RWPE2 (cell line): ENCODE measurements at places on chromosomes 6 and 20.

- DNase-seq: no peak
These were observed 128.6 kb upstream of the PLCB4 start for GRCh38 chr20:8940326-8940725.

DNA sequence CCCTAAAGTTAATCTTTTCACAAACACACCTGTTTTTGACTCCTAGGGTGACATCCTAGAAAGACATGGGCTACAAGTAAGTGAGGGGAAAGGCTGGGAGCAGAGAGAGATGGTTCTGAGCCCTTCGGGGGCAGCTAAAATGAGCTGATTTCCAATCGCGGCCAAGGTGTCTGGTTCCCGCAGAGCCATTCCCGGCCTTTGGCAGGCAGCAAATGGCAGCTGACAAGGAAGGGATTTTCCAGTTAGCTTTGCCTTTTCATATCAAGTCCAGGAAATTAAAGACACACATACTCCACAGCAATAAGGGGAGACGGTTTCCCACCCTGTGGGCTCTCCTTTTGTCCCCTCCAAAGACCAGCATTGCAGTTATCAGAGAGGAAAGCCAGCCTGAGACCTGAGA lies 228.5 kb downstream of the ZMYND8 start:
- no peak for DNase-seq

DNA sequence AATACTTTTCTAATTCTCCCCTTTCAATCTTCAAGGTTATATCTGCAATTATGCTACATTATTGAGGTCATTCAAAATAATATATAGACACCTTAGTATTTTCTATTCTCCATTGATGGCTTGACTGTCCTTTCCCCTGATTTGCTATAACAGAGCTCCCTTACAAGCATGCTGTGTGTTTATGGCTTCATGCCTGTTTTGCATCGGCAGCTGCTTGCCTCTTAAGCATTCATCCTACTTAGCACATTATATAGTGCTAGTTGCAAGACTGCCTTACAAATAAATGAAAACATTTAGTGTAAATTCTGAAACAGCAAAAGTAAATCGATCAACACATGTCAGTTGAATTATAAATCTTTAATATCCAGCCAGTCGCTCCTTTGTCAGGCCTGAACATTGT lies 476.2 kb upstream of the POU3F2 start:
- DNase-seq: no peak

DNA sequence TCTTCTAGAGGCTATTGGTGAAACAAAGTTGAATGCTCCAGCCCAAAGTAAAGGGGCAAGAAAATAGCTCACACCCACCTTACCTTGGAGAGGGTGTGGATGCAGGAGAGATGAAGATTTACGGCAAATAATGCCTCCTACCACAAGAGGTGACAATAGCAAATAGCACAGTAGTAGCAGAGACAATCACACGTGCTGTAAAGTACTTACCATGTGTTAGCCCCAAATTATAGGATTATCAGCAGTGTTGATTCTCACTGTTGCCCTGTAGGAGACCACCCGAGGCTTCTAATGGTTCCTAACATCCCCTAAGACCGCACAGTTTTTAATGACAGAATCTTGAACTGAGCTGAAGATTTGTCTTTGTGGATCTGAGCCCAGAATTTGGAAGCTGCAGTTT lies 94.8 kb upstream of the FOXA2 start:
- no peak for DNase-seq

DNA sequence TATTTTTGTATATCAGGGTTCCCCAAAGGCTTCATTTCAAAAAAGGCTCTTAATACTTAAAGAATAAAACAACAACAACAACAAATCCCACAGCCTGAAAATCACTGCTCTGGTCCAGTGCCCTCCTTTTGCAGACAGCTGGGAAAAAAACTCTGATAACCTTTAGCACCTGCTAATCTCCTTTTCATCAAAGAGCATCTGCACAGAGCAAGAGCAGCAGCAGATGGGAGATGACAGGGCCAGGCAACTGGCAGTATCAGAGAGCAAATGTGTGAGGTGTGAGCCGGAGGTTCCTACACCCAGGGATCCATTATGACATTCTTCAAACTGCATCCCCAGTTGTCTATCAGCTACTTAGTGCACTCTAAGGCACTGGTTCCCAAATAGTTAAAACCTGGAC lies 25.7 kb downstream of the TTI1 start:
- DNase-seq: no peak

DNA sequence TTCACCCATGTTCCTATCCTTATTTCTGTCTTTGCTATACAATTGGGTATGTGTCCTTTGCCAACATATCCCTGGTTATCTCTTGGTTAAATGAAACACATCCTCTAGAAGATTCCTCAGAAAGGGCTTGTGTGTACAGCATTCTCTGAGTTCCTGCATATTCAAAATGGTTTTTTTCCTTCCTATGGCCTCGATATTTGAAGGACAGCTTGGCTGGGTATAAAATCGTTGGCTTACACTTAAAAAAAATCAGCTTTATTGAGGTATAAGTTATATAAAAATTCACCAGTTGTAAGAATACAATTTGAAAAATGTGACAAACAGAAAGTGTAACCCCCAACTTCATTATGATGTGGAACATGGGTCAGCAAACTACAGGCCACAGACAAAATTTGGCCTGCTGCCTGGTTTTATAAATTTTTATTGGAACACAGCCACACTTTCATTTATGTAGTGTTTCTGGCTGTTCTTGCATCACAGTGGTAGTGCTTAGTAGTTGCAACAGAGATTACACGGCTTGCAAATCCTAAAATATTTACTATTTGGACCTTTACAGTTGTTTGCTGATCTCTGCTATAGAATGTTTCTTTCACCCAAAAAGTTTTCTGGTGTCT lies 16.7 kb downstream of the PCMT1 start:
- DNase-seq: no peak

DNA sequence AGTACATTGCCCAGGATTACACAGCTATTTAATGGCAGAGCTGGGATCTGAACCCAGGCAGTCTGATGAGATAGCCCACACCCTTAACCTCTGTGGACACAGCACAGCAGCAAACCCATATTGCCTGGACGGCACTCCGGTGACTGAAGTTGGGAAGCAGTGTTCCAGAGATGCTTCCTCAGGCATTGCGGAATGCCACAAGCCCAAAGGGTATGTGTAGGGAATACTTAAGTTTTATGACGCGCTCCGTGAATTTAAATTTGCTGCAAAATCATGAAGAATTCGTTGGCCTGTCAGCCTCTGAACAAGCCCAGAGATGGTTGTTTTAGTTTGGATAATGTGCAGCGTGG lies 46.4 kb downstream of the PSMG4 start:
- DNase-seq: no peak

DNA sequence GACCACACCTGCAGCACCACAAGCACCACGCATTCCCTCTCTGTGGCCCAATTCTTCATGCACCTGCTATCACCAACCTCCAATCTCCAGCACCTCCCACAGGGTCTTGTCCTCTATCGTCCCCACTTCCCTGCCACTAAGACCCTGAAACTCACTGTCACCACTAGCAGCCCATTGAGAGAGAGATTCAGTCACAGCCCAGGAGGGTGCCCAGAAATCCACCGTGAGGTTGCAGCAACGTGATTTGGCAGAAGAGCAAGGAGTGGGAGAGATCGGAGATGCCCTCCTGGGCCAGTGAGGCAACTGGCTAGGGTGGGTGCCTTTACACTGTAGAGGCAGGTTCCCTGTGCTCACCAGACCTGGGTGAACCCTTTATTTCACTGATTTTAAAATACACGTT lies 90.1 kb downstream of the ANKRD60 start:
- DNase-seq: peak; percentile 45

DNA sequence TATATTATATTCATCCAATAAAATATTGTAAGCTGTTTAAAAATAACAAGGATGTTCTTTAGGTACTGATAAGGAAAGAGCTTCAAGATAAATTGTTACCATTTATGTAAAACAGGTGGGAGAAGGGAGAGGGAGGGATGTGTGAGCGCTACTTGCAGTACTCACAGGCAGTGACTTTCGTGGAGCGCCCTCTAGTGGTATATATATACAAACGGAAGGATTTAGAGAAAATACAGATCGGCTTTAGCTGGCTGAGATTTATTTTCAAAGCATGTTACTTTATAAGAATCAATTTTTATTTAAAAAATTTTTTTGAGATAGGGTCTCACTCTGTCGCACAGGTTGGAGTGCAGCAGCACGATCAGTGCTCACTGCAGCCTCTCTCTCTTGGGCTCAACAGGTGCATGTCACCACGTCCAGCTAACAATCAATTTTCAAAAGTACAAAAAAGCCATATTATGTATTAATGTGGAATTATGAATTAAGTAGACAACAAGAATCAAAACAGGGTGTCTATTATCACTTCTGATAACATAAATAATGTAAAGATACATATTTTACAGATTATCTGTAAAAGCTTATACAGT lies 3.3 kb upstream of the MOG start:
- no peak for DNase-seq

DNA sequence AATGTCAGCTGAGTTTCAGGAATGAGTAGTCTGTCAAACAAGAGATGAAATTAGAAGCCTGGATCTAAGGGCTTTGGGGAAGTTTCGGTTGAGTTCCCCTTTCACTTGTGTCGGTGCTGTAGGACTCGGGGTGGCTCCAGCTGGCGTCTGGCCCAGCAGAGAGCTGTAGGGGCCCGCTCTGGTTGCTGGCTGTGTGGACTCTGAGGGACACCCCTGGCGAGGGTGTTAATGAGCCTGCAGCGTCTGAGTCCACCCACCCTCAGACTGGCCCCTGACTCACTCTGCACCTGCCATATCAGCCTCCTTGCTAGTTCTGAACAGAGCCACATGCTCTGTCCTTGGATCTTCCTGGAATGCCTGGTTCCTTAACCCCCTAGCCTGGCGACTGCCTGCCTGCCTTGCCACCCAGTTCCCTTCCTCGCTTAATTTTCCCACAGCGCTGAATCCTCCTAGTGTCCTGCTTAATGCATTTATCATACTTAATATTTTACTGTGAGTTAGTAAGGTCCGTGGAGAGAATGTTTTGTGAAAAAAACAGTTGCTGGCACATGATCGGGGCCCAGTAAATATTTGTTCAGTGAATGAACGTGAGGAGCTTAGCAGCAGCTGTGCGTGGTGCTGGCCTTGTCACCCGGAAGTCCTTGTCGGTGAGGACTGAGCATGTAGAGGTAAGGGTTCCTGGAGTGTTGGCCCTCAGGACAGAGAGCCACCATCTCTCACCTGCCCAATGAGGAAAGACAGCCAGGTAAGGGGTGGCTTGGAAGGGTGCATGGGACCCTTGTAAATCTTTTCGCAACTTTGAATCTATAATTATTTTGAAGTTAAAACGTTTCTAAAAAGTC lies 1.6 kb downstream of the DNAJC5 start:
- no peak for DNase-seq

- no peak for DNase-seq
These were observed 422.1 kb downstream of the GJA1 start for GRCh38 chr6:121857551-121857950.

GRCh38 chr6:181049-181654 lies 111.1 kb upstream of the DUSP22 start:
- DNase-seq: no peak

GRCh38 chr6:1842334-1842733 lies 232.6 kb downstream of the FOXC1 start:
- no peak for DNase-seq

DNA sequence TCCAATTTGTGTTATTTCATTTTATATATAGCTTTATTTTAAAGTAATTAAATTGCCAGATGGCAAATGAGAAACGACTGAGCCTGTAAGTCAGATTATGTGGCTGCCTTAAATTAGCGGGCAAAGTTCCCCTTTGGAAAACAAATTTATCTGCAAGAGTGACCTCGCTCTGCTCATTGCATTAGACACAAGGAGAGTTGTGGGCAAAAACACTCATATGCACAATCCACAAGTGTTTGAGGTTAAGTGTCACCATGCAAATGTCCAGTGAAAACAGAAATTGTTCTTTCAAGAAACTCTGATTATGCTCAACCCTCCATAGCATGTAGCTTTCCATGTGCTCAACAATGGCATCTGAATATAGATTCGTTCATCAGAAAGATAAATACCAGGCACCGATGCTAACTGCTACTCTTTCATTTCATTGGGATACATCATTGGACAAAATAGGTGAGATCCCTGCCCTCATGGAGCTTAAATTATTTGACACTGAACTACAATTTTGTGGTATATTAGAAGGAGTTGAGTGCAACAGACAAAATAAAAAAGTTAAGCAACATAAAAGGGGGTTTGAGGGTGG lies 1.7 kb upstream of the NHSL1 start:
- DNase-seq: no peak

DNA sequence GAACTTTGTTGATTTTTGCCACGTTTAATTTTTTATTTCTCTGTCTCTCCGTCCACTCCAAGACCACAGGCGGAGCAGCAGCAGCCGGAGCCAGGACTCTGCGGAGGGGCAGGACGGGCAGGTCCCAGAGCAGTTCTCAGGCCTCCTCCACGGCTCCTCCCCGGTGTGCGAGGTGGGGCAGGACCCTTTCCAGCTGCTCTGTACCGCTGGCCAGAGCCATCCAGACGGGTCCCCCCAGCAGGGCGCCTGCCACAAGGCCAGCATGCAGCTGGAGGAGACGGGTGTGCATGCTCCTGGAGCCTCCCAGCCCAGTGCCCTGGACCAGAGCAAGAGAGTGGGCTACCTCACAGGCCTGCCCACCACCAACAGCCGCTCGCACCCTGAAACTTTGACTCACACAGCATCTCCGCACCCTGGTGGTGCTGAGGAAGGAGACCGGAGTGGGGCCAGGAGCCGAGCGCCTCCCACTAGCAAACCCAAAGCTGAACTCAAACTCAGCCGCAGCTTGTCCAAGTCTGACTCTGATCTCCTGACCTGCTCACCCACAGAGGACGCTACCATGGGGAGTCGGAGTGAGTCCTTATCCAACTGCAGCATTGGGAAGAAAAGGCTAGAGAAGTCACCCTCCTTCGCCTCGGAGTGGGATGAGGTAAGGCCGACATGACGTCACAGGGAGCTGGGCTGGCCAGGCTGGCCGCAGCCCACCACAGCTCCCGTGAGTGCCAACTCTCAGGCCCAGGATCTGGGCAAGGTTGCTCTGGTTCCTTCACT lies 123.5 kb downstream of the TCP11 start:
- no peak for DNase-seq

DNA sequence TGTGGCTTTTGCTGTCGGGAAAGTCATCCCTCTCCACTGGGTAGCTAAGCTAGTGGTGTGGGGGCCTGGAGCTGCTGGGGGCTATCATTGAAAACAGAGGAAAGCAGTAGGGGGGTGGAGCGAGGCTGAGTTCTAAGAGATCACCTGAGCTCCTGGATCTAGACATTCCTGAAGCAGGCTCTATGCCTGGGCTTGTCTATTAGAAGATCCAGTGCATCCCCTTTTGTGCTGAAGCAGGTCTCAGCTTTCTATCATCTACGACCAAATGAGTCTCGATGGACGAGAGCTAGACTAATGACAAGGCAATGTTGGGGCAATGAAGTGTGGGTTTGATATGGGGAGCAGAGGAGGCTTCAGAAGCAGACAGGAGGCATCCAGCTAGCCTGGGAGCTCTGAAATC lies 18.5 kb downstream of the ZBP1 start:
- no peak for DNase-seq

GRCh38 chr6:150894935-150895552 lies 29.5 kb downstream of the MTHFD1L start:
- no peak for DNase-seq
